Coronary artery (tissue), 2 donors: ENCODE measurements at places on chromosomes 3 and 15.

GRCh38 chr3:126514161-126514560 lies 3.4 kb downstream of the UROC1 start:
- DNase-seq, result no peak

DNA sequence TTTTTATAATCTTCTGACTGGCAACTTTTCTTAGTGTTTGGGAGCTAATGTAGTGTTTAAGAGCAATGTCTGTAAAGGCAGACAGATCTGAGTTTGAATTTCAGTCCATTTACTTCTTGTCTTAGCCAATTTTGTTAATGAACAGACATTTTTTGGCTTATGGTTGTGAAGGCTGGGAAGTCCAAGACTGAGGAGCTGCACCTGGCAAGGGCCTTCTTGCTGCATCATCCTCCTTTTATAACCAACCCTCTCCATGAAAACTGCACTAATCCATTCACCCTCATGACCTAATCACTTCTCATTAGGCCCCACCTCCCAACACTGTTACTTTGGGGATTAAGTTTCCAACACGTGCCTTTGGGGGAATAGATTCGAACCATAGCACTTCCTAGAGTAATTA lies 164.5 kb downstream of the GAP43 start:
- DNase-seq, result no peak

GRCh38 chr3:51955893-51956770 lies 951 bp downstream of the GPR62 start:
- DNase-seq, result no peak

- DNase-seq, result no peak
Observed at GRCh38 chr3:178583963-178584575, 47.8 kb downstream of the KCNMB2 start.
